Type B pancreatic cell (in vitro differentiated cells): ENCODE measurements at places on chromosomes 12 and 14. TPM values are rescaled to one million over a fixed set of nuclear protein-coding genes. Genes with fewer than 3 reads are reported as not detected.

DNA sequence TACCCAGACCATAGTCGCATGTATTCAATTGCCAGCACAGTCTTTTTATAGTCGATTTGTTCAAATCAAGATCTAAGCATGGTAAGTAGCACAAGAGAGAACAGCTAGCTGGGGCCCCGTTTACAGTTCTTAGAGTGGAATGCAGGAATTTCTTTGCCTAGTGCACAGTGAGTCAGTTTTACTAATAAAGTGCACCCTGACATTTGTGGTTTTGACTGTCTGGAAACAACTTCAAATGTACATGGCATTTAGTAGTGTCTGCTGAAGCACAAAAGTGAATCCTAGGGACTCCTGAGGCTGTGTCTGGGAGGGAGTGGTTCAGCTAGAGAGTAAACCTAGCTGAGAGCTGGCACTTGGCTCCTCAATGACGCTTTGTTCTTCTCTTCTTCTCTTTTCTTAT, 64.9 kb downstream of the TMX1 start:
- DNase-seq = no peak

GRCh38 chr12:104603545-104603973, 146.8 kb downstream of the CHST11 start:
- no peak for DNase-seq

- no peak for DNase-seq
Observed at GRCh38 chr14:80713076-80713850, 228.3 kb downstream of the CEP128 start.

DNA sequence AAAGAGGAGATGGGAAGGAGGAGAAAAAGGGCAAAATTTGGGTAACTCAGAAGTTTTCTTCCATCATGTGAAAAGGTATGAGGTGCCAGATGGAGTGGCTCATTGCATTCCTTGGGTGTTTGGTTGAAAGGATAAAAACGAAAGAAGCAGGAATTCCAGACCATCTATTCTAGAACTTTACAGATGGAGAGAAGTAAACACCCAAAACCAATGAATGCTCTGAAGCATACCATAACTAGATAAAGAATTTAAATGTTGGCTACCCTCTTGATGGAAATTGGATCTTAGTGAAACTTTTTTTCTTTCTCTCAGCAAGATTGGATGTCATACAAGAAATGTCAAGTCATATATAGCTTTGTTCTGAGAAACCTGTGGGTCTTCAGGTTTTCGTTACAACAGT, 175.6 kb upstream of the FAR2 start:
- DNase-seq = no peak

KRT85 gene
- total RNA-seq = not detected in 2 replicates

DNA sequence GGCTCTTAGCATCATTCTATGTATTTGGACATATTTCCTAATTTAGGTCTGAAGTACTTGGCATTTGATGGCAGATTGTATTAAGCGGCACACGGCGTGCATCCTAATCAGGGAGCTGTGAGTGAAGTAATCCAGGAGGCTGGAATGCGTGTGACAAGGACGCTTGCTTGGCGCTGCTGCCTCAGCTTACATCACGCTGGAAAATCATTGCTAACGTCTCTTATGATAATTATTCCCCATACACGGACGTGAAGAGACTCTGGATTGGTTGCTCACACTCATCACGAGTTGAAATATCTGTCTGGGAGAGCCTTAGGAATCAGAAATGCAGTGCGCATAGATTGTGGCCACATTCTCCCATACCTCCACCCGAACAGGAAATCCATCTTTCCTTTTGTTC, 85.3 kb downstream of the FBXW8 start:
- no peak for DNase-seq

DNA sequence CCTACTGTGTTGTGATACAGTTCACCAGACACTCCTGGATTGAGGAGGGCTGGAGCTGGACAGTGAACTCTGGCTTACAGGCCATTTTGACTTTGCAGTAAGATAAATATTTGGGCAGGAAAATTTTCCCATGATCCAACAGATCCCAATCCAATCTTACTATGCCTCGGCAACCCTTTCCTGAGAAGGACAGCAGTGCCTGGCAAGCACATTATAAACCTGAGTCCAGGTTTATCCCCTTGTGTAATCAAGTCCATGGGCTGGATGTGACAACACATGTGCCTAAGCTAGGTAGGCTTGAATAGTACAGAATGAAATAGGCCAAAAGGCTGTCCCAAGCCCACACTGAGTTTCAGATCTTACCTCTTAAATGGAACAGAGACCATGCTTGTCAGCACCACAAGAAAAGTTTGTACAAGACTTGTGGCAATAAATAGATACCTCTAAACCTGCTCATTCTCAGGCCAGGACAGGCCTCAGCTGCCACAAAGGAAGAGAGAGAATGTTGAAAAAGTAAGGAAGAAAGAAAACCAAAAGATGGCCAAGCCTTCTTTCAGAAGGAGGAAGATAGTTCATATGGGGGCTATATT, 34.9 kb downstream of the CREBL2 start:
- no peak for DNase-seq

DNA sequence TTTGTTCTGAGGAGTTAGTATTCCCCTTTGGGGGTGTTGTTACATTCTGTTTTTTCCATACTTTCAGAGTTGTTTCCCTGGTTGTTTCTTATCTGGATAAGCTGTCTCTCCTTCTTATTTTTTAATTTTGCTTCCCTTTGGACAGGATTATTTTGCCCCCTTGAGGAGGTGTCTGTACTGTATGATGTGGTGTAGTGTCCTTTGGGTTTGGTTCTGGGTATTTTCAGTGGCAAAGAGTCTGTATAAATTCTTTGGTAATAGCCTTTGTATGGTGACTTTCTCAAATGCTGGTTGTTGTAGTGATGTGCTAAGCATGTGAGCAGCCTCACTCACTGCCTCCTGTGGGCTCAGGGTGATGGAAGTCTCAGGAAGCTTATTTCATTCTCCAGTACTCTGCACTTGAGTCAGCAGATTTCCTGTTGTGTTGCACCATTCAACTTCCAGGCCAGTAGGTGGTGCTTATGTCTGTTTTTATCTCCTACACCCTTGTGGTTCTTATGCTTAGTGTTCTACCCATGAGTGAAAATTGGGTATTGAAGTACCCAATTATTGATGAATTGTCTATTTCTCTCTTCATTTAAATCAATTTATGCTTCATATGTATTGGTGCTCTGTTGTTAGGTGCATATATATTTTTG, 103.3 kb upstream of the PMCH start:
- DNase-seq = no peak

DNA sequence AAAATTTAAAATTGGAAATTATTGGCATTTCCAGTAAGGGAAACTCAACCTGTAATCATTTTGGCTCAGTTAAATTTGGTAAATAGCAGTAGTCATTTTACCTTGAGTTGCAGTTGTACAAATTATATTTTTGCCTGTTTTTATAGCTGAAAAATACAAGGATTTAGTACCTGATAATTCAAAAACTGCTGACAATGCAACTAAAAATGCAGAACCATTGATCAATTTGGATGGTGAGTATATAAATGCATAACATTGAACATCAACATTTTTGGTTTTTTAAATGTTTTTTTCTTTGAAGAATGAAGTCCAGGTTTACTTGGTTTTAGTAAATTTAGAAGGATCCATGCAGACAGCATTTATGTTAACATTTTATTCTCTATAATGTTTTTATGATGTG, 9.0 kb downstream of the RTRAF start:
- no peak for DNase-seq

GLTP gene
- total RNA-seq = 48.7 and 118 TPM in 2 replicates

DNA sequence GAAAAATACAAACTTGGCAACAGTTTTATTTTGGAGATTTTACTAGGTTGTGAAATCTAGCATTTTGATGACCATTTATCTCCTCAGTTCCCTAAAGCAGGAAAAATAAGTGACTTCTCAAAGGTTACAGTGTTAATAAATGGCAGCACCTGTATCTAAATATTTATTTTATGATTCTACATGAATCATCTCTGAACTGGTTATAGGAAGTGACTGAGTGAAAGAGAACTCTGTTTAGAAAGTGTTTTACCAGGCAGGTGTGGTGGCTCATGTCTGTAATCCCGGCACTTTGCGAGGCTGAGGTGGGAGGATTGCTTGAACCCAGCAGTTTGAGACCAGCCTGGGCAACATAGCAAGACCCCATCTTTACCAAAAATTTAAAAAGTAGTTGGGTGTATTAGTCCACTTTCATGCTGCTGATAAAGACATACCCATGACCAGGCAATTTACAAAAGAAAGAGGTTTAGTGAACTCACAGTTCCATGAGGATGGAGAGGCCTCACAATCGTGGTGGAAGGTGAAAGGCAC, 26.3 kb downstream of the MIPOL1 start:
- DNase-seq = no peak

GRCh38 chr14:60758885-60759284, 24.3 kb downstream of the MNAT1 start:
- DNase-seq = no peak

NFE2 gene
- total RNA-seq = 0.24 and 0.65 TPM in 2 replicates

LRCOL1 gene
- total RNA-seq = not detected in 2 replicates

SPX gene
- total RNA-seq = 0.71 and 0.87 TPM in 2 replicates

- no peak for DNase-seq
Observed at GRCh38 chr12:69657376-69658137, 41.5 kb downstream of the BEST3 start.

DNA sequence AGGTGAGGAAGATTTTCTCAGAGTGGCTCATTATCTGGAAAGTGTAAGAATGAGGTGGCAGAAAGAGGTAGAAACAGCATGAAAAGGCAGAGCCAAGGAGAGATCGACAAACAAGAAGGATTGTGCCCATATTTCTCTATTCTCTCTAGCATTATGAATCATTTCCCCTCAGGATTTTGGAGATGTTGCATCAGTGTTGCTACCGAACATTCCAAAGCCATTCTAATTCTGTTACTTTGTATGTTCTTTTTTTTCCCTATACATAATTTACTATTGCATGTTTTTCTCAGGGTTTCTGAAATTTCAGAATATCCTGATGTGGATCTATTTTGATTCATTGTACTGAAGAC, 61.4 kb downstream of the KICS2 start:
- DNase-seq = no peak

DNA sequence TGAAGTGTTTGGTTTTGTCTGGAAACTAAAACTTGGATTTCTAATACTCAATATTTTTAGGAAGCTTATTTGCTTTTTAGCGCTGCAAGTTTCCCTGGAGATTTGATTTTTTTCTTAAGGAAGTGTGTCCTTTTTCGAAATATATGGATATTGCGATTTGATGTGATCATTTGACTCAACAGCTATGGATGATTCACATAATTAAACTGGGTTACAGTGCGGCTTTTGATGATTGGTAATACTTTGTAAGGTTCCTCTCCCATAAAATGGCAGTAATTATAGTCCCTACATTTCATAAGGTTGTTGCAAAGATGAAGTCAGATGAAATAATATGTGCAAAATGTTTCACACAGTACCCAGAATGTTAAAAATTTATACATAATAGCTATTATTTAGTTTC, 13.1 kb downstream of the LDHB start:
- no peak for DNase-seq

SLC2A13 gene
- 7.1 and 9.4 TPM in 2 replicates for total RNA-seq

TSPAN19 gene
- 0.56 TPM in 1 of 2 replicates, not detected in the other for total RNA-seq

PPFIA2 gene
- 2.0 and 5.7 TPM in 2 replicates for total RNA-seq

DNA sequence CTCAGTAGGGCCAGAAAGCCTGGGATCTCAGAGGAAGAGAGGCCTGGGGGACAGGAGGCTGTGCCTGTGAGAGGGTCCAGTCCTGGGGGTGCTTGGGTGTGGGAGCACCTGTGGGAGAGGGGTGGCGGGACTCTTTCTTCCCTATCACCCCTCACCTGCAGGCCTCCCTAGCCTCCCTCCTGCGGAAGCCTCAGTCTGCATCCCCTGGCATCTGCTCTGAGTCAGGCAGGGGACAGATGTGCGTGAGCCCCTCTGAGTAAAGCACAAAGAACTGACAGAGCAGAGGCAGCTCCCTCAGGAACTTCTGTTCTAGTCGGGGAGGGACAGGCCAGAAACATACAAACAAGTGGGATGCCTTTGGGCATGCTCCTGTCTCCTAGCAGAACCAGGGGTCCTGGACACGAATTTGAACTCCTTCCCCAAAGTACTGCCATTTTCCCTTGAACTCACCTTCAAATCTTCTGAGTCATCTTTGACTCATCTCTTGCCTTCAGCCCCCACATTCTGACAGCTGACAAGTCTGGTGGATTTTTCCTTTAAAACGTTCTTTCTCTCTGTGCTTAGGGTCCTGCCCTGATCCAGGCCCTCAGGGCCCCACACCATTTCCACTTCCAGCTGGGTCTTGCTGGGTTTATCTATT, 8.5 kb upstream of the HSP90AA1 start:
- DNase-seq = no peak

DNA sequence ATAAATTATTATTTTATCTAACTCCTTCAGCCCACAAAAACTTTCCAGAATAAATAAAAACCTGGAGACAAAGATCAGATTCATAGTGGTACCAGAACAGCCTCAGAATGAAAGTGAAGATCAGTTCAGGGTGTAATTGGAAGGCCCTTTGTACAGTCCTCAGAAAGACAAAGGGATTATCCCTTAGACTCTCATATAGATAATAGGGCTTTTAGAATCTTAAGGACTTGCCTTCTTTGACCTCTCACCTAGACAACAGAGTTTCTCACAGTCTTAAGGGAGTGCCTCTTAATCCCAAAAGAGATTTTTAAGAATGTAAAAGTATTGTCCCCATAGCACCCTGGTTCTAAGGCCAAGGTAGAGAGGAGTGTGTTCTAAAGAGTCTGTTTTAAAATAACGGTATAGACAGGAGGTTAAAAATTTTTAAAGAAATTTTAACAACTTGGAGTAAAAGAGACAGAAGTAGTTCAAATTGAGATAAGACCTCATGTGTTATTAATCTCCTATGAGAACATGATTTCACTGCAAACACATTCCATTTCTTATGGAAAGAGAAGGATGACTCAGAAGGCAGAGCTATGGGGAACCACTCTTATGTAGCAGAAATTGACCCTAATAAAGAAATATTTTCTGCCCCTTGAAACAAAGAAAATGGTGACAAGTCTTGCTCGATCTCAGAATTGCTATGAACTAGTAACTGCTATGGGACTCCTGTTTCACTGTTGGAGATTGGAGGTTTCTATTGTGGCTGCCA, 24.2 kb upstream of the NOVA1 start:
- no peak for DNase-seq

DNA sequence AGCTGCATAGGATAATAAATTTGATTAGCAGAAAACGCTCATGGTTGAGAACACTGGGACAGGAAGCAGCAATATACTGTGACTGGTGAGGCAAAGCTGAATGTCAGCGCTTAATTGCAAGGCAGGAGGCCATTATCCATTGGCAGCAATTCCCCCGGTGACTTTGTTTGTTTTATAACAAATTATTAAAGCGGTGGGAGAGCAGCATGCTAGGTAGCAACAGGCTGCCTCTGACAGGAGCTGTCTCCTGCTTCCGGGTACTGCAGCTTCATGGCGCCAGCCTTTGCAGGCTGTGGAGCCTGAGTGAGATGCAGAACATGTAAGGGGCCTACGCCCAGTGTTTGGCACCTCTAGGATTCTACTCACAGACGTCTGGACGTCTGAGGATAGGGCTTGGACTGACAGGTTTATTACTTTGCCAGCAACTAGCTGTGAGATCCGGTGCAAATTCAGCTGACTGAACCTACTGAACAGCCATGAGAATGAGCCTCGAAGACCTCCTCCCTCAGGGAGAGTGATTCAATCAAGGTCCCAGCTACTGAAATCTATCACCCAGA, 82.1 kb upstream of the SSTR1 start:
- no peak for DNase-seq
